ENCODE measurements at places on chromosomes 4 and X.

DNA sequence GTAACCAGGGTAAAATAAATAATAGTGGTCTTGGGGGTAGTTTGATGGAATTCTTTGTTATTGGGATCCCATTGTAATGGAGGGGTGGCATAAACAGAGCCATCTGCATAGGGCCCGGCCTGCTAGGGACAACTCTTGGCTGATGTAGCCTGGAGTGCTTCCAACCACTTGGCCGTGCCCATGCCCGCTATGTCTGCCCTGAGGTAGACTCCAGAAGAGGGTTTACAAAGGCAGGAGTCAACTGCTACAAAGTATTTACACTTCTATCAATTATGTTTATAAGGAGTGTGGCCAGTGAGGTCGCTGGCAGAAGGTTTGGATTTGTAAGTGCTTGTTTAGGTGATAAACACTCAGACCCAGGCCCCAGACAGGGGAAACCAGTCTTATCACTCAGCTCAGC, 8.1 kb downstream of the RASL11B start:
- H3K27ac ChIP-seq: peak overlapping the region; percentile 65
- no peak overlapping the region for H3K4me3 ChIP-seq
- DNase-seq: no peak
- H3K36me3 ChIP-seq: peaks cover 10% of the 10 kb centered on the region
- H3K27me3 ChIP-seq: no peaks in the 10 kb centered on the region

- no peak overlapping the region for H3K4me3 ChIP-seq
- H3K27ac ChIP-seq: no peak overlapping the region
- no peaks in the 10 kb centered on the region for H3K36me3 ChIP-seq
- no peaks in the 10 kb centered on the region for H3K4me1 ChIP-seq
- H3K27me3 ChIP-seq: no peaks in the 10 kb centered on the region
These were observed 208.9 kb downstream of the ADAMTS3 start for GRCh38 chr4:72360075-72360474.

GRCh38 chr4:26583538-26583864, 383 bp upstream of the TBC1D19 start:
- H3K27ac ChIP-seq: peak overlapping the region; percentile 59
- no peaks in the 10 kb centered on the region for H3K36me3 ChIP-seq
- H3K4me3 ChIP-seq: peak overlapping the region; percentile 70
- no peaks in the 10 kb centered on the region for H3K4me1 ChIP-seq
- DNase-seq: no peak

GRCh38 chrX:148995661-148996060, 495.2 kb downstream of the AFF2 start:
- no peaks in the 10 kb centered on the region for H3K36me3 ChIP-seq
- H3K27ac ChIP-seq: no peak overlapping the region
- H3K27me3 ChIP-seq: no peaks in the 10 kb centered on the region
- H3K4me1 ChIP-seq: no peaks in the 10 kb centered on the region
- no peak overlapping the region for H3K4me3 ChIP-seq

DNA sequence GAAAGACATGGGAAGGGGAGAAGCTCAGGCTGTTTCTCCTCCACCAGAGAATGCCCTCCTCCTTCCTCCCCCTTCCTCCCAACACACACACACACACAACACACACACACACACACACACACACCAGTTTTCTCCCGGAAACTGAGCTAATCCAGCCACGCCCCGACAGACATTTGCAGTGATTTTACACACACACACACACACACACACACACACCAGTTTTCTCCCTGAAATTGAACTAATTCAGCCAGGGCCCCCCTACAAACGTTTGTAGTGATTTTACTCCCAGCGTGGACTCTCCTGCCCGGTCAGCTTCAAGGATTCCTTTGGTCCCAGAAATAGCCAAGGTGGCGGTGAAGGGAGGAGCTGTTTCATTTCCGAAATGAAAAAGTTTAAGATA, 32.9 kb upstream of the STX18 start:
- H3K27ac ChIP-seq: peak overlapping the region; percentile 64
- H3K4me3 ChIP-seq: peak overlapping the region; percentile 48
- DNase-seq: peak; percentile 62
- H3K27me3 ChIP-seq: no peaks in the 10 kb centered on the region
- no peaks in the 10 kb centered on the region for H3K4me1 ChIP-seq
- H3K36me3 ChIP-seq: no peaks in the 10 kb centered on the region

- no peaks in the 10 kb centered on the region for H3K27me3 ChIP-seq
- H3K36me3 ChIP-seq: no peaks in the 10 kb centered on the region
- DNase-seq: no peak
- peaks cover 10% of the 10 kb centered on the region for H3K4me1 ChIP-seq
- no peak overlapping the region for H3K4me3 ChIP-seq
These were observed 117.1 kb downstream of the CORIN start for GRCh38 chr4:47720787-47721186.

DNA sequence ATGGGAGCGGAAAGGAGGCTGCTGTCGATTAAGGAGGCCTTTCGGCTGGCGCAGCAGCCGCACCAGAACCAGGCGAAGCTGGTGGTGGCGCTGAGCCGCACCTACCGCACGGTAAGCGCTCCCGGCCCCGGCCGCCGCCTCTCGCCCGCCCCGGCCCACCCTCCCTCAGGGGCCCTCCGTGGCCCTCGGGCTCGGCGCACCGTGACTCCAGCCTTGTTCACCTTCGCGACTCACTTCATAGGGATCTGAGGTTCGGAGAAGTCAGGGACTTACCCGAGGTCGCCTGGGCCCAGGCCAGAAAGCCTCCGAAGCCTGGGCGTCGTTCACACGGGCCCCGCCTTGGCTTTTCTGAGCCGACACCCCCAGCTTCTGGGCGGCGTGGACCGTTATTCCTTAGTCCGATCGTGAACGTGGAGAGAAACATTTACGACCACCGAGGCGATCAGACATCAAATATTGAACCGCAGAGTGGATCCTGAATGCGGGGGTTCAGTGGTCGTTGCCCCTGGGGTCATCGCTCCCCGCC, 362 bp downstream of the NCAPG start:
- H3K27ac ChIP-seq: peak overlapping the region; percentile 97
- no peaks in the 10 kb centered on the region for H3K27me3 ChIP-seq
- no peaks in the 10 kb centered on the region for H3K36me3 ChIP-seq

GRCh38 chr4:20086067-20086798, 165.5 kb upstream of the SLIT2 start:
- H3K4me1 ChIP-seq: no peaks in the 10 kb centered on the region
- H3K4me3 ChIP-seq: no peak overlapping the region
- H3K27me3 ChIP-seq: no peaks in the 10 kb centered on the region
- no peaks in the 10 kb centered on the region for H3K36me3 ChIP-seq

DNA sequence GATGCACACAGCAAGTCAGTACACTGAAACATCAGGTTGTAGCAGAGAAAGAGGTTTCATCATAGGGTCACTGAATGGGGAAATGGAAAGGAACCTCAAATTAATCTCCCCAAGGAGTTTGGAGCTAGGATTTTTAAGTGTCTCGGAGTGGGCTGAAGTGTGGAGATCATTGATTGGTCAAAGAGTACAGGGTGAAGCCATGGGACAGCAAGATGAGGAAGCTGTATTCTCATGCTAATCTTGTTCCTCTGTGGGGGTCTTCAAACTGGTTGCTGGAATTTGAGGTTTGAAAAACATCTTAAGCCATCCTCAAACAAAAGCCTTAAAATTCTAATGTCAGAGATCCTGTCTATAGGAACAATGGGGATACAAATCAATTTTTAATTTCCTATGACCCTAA, 78.8 kb upstream of the TEX13A start:
- no peak for DNase-seq
- H3K4me3 ChIP-seq: no peak overlapping the region
- H3K27me3 ChIP-seq: no peaks in the 10 kb centered on the region
- no peak overlapping the region for H3K27ac ChIP-seq
- H3K36me3 ChIP-seq: no peaks in the 10 kb centered on the region

DNA sequence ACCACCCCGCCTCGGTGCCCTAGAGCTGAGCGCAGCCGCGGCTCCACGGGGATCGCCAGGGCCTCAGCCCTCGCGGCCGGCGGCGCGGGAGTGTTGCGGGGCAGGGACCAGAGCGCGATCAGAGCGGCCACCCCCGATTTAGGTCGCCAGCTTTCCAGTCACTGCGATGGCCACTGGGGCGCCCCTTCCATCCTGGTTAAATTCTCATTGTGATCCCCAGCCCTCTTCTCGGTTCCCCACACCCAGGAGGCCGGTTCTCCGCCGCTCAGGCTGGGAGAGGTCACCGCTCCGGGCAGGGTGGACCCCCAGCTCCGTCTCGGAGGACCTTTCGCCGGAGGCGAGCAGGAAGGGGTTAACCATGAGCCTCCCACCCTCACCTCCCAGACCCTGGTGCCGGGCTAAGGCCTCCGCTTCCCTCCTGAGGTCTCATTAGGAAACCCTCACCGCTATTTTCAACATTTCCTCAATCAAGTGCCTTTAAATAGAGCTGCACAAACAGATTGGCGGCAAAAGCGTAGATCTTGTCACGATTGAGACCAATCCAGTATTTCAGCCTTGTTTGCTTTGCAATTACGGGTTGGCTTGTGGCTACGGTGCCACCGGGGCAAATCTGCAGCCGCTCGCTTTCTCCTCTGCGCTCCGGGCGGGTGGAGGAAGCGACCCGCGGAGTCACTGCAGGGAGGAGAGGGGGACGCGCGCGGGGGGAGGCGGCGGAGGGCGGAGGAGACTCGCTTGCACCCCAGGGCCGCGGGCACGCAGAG, 8.3 kb upstream of the HAND2 start:
- H3K4me1 ChIP-seq: peaks cover 13% of the 10 kb centered on the region
- no peak for DNase-seq
- H3K36me3 ChIP-seq: no peaks in the 10 kb centered on the region
- H3K27ac ChIP-seq: peak overlapping the region; percentile 90
- H3K4me3 ChIP-seq: peak overlapping the region; percentile 55

DNA sequence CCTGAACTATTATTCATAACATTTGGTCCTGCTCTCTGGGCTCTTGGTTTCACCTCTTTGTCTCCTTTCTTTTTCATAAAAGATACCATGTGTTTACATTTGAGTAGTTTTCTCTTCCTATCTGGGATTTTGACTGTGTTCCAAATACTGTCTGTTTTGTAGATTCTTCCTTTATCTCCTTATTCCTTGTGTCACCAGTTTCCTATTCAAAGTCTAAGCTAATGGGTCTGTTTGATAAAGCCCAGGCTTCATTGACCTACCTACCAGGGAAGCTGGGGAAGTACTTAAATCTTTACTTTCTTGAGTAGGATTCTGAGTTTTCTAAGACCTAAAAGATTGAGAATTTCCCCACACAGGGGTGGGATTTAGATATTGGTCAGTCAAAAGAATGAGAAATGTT, 409.5 kb downstream of the RAPGEF2 start:
- H3K27ac ChIP-seq: no peak overlapping the region
- no peaks in the 10 kb centered on the region for H3K27me3 ChIP-seq
- H3K36me3 ChIP-seq: no peaks in the 10 kb centered on the region
- H3K4me3 ChIP-seq: no peak overlapping the region

- H3K27me3 ChIP-seq: no peaks in the 10 kb centered on the region
- H3K36me3 ChIP-seq: no peaks in the 10 kb centered on the region
These were observed 235.0 kb downstream of the AFAP1 start for GRCh38 chr4:7704625-7705024.

GRCh38 chr4:186228514-186228894, 1.2 kb downstream of the KLKB1 start:
- no peaks in the 10 kb centered on the region for H3K4me1 ChIP-seq
- no peak overlapping the region for H3K27ac ChIP-seq
- no peak overlapping the region for H3K4me3 ChIP-seq

GRCh38 chr4:182286035-182286434, 42.8 kb downstream of the TENM3 start:
- no peak overlapping the region for H3K4me3 ChIP-seq
- H3K4me1 ChIP-seq: no peaks in the 10 kb centered on the region
- no peak overlapping the region for H3K27ac ChIP-seq
- H3K27me3 ChIP-seq: no peaks in the 10 kb centered on the region

DNA sequence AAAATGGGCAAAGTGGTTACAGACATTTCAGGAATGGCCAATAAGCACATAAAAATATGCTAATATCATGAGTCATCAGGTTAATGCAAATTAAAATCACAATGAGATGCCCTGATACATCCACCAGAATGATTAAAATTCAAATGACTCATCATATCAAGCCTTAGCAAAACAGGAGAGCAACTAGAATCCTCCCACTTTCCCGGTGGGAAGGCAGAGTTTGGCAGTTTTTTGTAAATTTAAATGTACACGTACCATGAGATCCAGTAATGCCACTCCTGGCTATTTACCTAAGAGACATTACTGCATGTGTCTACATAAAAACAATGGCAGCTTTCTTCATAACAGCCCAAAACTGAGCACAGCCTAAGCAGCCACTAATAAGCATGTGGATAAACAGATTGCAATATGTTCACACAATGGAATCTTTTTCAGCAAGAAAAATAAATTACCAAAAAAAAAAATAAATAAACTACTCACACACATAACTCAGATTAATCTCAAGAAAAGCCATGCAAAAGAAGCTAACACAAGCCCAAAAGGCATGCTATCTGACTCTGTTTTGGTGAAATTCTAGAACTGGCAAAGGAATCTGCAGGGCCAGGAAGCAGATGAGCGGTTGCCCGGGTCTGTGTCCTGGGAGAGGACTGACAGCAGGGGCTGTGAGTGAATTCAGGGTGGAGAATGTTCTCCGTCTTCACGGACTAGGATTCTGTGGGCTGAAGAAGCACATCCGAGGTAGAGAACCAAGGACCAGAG, 48.8 kb downstream of the AFAP1 start:
- no peak overlapping the region for H3K4me3 ChIP-seq
- no peak for DNase-seq
- H3K4me1 ChIP-seq: peaks cover 29% of the 10 kb centered on the region
- peak overlapping the region; percentile 33 for H3K27ac ChIP-seq
- no peaks in the 10 kb centered on the region for H3K27me3 ChIP-seq
- H3K36me3 ChIP-seq: no peaks in the 10 kb centered on the region

DNA sequence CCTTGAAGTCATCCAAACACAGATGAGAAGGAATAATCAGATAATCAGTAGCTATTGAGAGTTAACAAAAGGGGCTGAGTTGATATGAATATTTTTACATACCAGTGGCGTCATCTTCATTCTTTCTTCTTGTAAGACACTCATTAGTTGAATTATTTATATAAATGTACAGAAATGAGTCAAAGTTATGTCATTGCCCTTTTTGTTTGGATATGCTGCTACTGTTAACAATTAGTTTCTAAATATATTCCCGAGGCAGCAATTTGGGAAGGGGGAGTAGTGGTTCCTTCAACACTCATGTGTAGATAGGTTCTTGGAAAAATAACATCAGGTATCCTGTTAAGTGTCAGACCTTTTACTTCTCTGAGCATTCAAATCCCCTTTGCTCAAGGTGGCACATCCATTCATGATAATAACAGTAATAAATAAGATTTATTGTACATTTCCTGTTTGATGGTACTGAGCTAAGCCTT, 436.6 kb downstream of the SPRY1 start:
- peak overlapping the region; percentile 69 for H3K27ac ChIP-seq
- H3K4me1 ChIP-seq: peaks cover 39% of the 10 kb centered on the region
- no peak overlapping the region for H3K4me3 ChIP-seq
- DNase-seq: no peak

DNA sequence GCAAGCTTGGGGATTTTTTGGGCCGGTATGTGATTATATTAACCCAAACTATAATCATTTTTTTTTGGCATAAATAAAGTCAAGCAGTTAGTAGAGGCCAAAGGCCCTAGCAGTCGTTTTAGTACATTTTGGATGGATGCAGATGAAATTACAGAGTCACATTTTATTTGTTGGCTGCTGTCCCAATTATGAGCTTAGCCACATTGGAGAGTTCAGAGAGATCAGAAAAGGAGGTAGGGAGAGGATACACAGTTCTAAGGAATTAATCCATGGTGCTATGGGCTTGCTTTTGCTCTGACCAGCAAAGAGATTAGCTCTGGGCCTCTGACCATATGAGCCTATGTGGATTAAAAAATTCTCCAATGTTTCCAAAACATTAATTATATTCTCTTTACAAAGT, 395.1 kb downstream of the RAPGEF2 start:
- no peaks in the 10 kb centered on the region for H3K27me3 ChIP-seq
- no peak for DNase-seq
- no peaks in the 10 kb centered on the region for H3K4me1 ChIP-seq
- no peaks in the 10 kb centered on the region for H3K36me3 ChIP-seq

Data from right atrium auricular region (tissue), 2 donors.